ENCODE measurements at places on chromosomes 13 and 19.

GRCh38 chr19:10747271-10747670 is 29.4 kb downstream of the DNM2 start:
- DNase-seq: peak; percentile 17

DNA sequence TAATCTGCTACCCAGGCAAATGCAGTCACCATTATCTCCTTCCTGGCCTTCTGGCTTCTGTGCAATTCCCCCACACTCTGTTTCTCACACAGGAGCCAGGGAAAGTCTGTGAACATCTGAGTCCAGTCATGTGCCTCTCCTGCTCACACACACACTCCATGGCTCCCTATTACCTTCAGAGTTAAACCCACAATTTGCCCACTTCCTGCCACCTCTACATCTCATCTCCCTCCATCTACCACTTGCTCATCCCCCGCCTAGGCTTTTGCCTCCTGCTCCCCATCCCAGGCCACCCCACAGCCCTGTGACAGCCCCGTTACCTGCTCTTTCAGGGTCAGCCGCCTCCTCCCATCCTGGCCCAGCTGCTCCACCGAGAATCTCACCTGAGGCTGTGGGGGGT is 13.5 kb downstream of the IL12RB1 start:
- no peak for DNase-seq

GRCh38 chr13:113783966-113784644 is 25.1 kb downstream of the TMEM255B start:
- DNase-seq: no peak

DNA sequence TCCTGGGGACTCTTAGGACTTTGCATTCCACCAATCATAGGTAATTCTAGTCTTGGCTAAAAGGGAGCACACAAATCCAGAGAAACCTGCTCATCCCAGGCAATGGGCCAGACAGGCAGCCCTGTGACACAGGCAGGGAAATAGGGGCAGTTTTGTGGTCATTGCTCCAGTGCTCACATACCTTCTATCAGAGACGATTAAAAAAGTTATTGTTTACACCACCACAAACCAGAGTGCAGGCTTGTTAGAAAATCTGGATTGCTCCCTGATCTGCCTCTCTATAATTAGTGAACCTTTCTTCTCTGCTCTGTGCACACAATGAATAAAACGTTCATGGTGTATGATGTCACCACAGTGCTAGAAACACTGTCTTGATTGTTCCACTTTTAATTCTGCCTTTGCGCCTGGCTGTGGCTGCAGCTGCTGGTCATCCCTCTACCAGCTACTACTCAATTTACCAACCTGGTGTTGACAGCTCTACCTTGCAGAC is 121.6 kb upstream of the SPATA13 start:
- no peak for DNase-seq

- DNase-seq: no peak
Measured at GRCh38 chr13:46172531-46172991, 9.4 kb downstream of the LCP1 start.

DNA sequence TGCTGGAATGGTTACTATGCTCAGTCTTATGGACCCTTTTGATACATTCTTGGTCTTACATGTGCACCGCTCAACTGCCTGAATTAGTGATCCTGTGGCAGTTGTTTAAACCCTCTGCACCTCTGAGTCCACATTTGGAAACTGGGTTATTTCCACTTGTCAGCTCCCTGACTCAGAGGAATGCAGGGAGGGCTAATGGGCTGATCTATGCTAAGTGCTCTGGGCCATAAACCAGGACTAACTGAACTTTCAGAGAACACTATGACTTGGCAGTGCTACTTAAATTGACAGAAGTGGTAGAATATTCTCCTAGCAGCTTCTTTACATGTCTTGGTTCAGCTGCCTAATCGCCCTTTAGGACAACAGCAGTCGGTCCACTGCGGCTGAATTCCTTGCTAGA is 26.8 kb upstream of the MED4 start:
- DNase-seq: no peak
